ENCODE measurements at places on chromosomes 6 and 20.
A peak's percentile ranks its signal among the peaks of the same experiment; 100 is the strongest.

DNA sequence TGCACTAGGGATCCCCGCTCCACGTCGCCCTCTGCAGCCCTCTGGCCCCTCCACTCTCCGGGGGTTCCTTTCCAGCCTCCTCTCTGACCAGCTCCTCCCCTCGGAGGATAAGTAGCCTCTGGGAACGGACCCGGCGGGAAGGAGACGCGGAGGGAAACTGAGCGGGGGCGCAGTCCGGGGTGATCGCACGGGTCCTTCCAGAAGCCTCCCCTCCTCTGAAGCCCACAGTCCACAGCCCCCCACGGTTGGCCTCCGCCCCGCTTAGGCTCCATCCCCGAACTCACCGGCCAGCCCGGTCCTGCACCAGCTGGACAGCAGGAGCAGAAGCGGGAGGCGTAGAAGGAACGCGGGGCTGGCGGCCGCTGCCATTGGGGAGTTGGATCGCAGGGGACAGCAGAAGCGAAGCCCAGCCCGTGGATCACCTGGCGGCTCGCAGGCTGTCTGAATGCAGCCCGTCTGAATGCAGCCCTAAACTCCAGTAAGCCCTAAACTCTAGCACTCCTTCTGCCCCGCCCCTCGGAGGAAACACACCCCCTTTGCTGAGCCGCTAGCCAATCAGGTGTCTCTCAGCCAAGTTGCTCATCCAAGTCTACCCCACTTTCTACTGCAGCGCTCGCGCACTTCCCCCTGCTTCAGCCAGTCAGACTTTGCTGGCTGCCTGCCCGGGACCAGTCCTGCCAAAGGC, at the start of gene RAET1G:
RAET1G (minus strand) TSS at position 480 of the 685 bp plus-strand sequence; CDS start at position 369, 111 bp downstream.
- DNase-seq: peak; percentile 89

DNA sequence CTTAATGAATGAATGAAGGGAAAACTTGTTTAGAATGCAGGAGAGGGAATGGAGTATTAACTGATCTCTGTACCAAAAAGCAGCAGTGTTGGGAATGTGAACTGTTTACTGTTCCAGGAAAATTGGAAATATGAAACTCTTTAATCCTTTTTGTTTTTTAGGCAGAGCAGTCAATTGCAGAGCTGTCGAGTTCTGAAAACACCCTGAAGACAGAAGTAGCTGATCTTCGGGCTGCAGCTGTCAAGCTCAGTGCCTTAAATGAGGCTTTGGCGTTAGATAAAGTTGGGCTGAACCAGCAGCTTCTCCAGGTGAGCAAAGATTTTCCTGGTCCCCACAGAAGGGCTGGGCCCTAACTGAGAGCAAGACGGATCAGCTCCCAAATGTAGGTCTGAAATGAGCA, 20.9 kb downstream of the CEP250 start:
- no peak for DNase-seq

DNA sequence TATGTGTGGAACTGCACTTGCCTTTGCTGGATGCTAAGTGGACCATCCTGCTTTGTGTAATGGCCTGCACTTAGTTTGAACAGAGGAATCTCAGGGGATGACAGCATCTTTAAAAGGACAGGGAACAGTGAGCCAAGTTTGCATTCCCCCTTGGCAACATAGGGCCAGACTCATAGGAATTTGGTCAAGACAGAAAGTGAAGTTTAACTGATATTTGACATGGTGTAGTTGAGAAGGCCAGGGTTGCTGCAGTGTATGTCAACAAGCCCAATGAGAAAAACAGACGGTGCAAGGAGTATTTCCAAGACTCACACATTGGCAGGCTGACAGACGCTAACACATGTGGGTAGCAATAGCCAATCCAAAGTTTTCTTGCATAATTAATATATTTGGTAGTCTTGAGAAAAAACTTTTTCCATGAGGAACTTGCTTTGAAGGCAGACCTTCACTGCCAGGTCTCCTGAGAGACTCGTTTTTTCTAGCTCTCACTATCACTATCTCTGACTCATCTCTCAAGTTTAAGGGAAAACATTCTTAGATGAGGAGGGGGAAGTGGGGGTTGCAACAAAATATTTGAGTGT, 213.8 kb downstream of the IBTK start:
- no peak for DNase-seq

GRCh38 chr20:36344517-36345132, 38.5 kb downstream of the DLGAP4 start:
- DNase-seq: no peak

DNA sequence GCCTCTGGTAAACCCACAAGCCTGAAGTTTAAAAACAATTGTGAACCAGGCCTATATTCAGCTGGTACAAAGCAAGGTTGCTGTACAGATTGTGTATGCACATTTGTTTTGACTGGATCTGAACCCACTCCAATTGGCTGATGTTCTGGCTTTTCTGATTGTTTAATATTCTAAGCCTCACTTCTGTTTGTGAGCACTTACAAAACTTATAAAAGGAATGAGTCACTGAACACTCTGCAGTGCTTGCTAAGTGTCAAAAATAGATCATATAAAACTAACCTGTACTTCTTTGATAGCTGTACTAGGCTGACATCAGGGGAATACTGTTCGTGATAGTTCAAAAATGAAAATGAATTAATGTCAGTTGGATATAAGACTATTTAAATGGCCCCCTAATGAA, 12.1 kb downstream of the COL21A1 start:
- no peak for DNase-seq
